ENCODE measurements at places on chromosomes 1 and 21.

- no peak for DNase-seq
Observed at GRCh38 chr1:204304067-204304466, 55.7 kb downstream of the PLEKHA6 start.

DNA sequence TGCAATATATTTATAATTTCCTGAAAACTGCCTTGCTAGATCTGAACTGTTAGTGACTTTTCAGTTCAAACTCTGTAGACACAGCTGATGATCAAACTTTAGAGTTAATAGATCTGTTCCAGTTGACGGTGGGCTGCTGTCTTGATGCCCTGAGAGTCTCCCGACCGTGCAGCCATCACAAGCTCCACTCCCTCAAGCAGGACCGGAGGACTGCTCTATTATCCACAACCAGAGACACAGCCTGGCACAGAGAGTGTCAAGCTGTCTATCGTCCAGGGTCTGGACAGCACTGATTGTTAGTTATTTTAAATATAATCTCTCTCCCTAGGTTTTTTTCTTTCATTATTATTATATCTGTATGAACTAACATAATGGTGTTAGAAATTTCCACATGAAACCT lies 8.0 kb downstream of the CHODL start:
- no peak for DNase-seq

- no peak for DNase-seq
Observed at GRCh38 chr1:1419813-1420653, 1.0 kb downstream of the ANKRD65 start.

DNA sequence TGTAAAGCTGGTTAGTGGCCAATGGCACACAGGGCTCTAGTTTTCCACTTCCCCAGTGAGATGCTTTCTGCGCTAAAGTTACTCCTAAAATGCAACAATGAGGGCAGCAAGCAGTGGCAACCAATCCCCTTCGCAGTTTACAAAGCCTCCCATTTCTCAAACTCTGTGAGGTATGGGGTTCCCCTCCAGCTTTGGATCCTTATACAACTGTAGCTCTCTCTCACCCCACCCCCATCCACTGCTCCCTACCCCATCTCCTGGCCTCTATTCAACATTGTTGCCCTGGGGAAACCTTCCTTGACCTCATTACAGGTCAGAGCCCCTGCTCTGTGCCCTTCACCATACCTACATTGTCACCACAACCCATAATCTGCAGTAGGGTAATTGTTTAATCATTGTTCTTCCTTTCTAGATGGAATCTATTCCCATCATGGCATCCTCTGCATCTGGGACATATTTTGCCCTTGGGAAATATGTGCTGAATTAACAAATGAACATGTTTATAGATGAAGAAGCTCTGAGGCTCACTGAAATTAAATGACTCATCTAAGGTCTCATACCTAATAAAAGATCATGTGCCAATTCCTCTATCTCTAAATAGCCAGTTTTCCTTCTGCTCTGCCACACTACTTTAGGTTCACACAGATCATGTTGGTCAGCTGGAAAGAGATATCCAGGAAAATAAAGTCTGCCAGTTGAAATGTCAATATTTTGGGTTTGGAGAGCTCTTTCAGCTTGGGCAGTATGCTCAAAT lies 12.6 kb downstream of the KIAA0040 start:
- DNase-seq: no peak

DNA sequence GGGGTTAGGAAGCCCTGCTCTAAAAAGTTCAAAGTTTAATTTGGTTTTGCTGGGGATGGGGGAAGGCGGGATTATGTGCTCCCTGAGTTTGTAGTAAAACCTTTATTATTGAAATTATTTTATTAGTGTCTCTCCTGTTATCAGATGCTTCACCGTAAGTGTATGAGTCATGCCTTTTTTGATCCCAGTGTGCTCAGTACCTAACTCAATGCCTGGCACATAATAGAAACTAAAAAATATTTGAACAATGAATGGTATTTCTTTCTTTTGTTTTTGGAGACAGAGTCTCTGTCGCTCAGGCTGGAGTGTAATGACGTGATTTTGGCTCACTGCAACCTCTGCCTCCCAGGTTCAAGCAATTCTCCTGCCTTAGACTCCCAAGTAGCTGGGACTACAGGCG lies 6.4 kb downstream of the SNRPE start:
- no peak for DNase-seq

GRCh38 chr1:185695299-185695698 lies 38.9 kb upstream of the HMCN1 start:
- no peak for DNase-seq

DNA sequence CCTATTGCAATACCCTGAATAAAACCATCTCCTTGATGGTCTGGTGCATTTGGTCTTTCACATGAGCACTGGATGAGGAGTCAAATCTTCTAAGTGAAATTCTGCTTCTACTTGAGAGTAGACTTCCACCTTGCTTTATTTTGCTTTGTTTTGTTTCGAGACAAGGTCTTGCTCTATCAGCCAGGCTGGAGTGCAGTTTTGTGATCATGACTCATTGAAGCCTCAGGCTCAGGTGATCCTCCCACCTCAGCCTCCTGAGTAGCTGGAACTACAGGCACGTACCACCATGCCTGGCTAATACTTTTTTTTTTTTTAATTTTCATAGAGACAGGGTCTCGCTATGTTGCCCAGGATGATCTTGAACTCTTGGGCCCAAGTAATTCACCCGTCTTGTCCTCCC lies 65.8 kb upstream of the F3 start:
- no peak for DNase-seq

GRCh38 chr1:207027206-207027777 lies 5.3 kb downstream of the C1orf116 start:
- no peak for DNase-seq

- DNase-seq: peak; percentile 77
Observed at GRCh38 chr21:36773117-36773516, 74.2 kb downstream of the SIM2 start.

DNA sequence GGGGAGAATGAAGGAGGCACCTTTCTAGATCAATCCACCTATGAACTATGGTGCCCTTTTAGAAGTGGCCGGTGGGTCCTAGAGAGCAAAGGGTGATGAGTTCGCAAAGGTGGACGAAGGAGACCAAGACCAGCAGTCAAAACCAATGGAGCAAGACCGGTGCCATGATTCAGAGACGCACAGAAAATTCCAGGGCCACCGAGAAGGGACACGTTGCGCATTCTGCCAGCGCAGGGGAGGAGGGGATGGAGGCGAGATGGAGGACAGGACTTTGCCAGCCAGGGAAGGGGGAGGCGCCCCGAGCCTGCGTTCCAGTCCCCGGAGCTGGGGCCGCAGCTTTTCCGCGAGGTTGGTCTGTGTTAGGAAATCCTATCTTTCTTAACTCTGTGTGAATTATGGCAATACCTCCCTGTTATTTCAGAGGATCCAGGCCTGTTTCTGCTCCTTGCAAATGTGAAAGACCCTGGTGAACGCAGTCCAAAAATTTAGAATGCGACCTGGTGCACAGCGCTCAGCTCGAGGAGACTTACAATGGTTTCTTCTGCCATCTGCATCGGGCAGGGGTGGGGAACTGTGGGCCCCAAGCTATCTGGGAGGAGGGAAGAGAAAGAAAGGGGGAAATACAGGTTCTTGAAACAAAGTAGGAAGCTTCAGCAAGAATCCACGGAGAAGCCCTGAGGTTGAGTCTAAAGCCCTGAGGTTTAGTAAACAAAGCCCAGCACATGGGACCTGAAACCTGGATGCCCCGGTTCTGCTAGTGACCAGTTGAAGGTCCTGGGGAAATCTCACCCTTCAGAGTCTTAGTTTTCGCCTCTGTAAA lies 129.4 kb downstream of the MRPS6 start:
- no peak for DNase-seq

GRCh38 chr1:91651661-91652071 lies 151.0 kb downstream of the CDC7 start:
- DNase-seq: peak; percentile 17

- DNase-seq: no peak
Observed at GRCh38 chr21:39525129-39525528, 73.4 kb downstream of the SH3BGR start.

DNA sequence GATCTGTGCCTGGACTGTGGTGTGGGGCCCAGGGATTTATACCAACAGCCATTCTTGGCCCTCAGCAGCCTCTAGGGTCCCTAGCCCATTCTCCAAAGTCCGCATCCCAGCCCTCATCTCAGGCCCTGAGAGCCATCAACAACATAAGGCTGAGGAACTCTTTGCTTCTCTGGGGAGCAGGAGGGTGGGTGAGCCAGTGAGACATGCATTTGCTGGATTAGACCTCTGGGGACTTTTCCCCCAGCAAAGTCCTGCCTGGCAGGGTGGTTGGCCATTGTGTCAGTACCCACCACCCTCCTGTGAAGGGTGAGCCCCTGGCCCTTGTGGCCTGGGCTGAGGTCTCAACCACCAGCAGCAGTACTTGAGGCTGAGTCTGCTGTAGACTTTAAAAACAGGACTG lies 24.2 kb upstream of the FAM20B start:
- no peak for DNase-seq

DNA sequence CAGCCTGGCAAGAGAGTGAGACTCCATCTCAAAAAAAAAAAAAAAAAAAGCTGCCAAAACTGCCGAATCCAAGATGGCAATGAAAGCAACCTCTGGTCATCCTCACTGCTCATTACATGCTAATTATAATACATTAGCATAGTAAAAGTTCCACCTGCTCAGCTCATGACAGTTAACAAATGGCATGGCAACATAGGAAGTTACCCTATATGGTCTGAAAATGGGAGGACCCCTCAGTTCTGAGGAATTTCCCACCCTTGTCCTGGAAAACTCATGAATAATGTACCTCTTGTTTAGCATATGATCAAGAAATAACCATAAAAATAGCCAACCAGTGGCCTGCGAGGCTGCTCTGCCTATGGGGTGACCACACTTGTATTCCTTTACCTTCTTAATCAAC lies 93.1 kb upstream of the PGBD5 start:
- DNase-seq: no peak

DNA sequence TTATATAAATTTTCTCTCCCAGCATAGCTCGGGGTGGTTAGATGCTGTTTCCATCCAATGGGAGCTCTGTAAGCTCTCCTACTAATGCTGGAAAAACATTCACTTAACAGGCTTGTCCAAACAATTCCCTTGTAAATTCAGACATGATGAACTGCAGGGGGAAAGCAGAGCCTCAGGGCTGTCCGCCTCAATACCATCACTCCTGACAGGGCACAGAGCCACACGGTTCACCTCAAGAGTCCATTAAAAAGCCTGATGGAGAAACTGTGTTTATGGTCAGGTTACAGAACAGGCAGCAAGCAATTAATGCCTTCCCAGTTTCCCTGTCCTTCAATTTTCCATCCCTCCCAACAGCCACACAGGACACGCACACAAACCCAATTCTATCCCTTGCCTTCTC lies 171.0 kb downstream of the BRINP2 start:
- DNase-seq: no peak

All from NCI-H446 treated with DMSO at 0.1 percent for 48 hours (cell line).